ENCODE measurements at places on chromosomes 11 and 22.
A peak's percentile ranks its signal among the peaks of the same experiment; 100 is the strongest.

- DNase-seq = no peak
Observed at GRCh38 chr11:83195143-83195466, 1.6 kb downstream of the ANKRD42 start.

GRCh38 chr11:81394311-81394710 is 1339.4 kb downstream of the FAM181B start:
- no peak for DNase-seq

GRCh38 chr11:44634401-44635281 is 69.2 kb downstream of the CD82 start:
- DNase-seq = peak; percentile 63

- DNase-seq = no peak
Observed at GRCh38 chr11:75262961-75263852, 22.6 kb downstream of the TPBGL start.

GRCh38 chr11:125090816-125091215 is 20.6 kb downstream of the TMEM218 start:
- no peak for DNase-seq

DNA sequence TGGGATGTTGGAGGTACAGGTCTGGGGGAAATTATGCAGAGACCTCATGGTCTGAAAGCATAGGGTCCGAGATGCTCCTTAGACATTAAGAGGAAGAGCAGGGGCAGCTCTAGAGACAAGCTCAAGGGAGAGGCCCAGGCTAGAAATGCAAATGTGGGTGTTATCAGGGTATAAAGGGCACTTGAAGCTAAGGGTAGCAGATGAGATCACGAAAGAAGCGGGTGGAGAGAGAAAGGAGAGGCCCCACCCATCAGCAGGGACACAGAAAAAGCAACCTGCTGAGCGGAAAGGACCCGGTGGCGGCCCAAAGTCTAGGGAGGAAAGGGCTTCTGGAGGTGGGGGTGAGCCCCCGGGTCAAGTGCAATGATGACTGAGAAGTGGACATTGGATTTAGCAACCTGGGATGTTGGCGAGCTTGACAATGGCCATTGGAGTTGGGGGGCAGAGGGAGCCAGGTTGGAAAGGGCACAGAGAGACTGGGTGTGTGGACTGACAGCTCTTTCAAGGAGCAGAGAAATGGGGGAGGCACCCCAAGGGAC is 8.9 kb downstream of the TMPRSS6 start:
- no peak for DNase-seq

- DNase-seq = no peak
Observed at GRCh38 chr11:113034576-113034975, 73.4 kb downstream of the NCAM1 start.

- DNase-seq = no peak
Observed at GRCh38 chr11:7904917-7905316, 26.2 kb downstream of the OR10A6 start.

- DNase-seq = no peak
Observed at GRCh38 chr11:118319337-118319707, 14.8 kb downstream of the CD3E start.

DNA sequence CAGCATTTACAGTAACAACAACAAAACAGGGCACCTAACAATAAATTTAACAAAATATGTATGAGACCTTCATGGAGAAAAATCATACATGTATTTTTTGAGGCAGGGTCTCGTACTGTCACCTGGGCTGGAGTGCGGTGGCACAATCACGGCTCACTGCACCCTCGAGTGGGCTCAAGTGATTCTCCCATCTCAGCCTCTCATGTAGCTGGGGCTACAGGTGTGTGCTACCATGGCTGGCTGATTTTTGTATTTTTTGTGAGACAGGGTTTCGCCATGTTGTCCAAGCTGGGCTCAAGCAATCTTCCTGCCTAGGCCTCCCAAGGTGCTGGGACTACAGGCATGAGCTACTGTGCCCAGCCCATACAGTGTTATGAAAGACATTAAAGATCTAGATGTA is 278.1 kb downstream of the SWAP70 start:
- DNase-seq = no peak

DNA sequence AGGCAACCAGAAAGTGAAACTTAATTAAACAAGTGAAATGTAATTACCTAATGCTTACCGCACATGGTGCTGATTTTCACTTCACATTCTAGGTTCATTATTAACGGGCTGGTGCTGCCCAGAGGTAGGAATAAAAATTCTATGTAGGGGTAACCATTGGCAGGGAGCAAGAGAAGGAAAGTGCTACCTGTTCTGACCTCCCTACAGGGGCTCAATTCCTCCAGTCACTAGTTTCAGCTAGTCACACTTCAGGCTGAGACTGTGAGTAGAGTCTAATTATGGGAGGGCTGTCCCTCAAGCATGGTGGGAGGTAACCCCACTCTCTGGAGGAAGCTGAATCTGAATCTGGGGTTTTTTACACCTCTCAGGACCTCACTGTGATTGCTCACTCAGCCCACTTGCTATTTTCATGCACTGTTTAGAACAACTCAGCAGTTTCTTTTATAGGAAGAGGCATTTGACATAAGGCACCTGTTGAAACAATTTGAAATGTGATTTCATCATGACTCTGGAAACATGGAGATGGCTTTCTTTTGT is 75.4 kb downstream of the MAML2 start:
- no peak for DNase-seq

DNA sequence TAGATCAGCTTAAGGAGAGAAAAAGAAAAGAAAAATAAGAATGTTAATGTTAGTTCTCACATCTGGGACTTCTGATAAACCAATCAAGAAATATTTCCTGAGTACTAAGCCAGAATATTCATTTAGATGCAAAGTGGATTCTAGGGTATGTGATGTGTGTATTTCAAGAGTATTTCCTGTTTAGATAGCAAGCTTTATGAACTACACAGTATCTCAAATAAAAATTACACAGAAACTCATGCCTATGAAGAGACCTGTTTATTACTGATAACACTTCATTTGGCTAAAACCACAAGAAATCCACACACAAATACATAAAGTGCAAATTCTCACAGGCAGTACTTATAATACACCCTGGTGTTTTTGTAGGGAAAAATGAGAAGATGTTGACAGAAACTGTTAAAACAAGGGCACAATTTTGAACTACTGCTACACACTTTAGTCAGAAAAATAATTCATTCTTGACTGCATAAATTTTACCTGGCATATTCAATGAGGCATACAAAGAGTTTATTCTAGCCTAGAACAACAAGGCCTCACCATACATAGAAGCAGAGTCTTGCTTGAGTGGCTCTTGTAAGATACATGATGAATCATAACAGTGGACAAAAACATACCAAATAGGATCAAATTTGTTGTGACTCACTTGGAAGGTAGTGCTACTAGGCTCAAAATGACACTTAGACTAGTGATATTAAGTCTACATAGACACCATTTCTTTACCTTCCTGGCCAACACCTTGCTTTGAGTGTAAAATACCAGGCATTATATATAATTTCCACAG is 18.8 kb upstream of the P4HA3 start:
- DNase-seq = no peak

GRCh38 chr22:49005557-49005956 is 822.1 kb downstream of the BRD1 start:
- DNase-seq = no peak

- no peak for DNase-seq
Observed at GRCh38 chr11:46896719-46897406, 21.5 kb downstream of the LRP4 start.

DNA sequence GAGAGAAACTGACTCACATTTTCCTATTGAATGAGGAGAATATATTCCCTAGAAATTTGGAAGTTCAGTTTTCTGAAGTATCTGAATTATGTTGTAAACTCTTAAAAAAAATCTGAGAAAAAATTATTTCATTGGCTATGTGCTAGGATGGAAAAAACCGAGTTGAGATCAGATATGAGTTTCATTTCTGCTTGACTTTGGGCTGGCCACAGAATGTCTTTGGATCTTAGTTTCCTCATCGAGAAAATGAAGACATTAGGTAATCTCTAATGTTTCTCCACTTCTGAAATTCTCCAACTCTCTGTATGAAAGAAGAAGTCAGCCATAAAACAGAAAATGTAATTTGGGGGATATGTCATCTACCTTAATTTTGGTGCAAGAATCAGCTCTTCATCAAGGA is 28.8 kb downstream of the SLN start:
- DNase-seq = no peak

- DNase-seq = no peak
Observed at GRCh38 chr11:87110443-87111131, 72.9 kb downstream of the TMEM135 start.

GRCh38 chr11:134531327-134532130 is 119.5 kb upstream of the B3GAT1 start:
- DNase-seq = peak; percentile 41

GRCh38 chr11:65576867-65577755 is 1.3 kb downstream of the EHBP1L1 start:
- no peak for DNase-seq

DNA sequence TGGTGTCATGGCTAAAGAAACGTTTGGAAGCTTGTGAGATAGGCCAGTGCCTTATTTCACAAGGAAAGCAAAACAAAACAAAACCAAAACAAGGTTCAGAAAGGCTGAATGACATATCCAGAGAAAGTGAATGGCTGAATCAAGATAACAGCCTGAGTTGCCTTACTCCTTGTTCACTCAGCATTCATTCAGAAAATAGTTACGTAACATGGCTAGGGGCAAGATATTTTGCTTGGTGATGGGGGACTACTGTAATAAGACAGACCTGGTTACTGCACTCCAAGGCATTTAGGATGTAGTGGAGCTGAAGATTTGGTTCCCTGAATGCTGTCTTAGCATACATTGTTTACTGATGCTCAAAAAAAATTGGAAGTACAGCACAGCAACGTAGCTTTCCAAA is 47.7 kb downstream of the C11orf91 start:
- no peak for DNase-seq

DNA sequence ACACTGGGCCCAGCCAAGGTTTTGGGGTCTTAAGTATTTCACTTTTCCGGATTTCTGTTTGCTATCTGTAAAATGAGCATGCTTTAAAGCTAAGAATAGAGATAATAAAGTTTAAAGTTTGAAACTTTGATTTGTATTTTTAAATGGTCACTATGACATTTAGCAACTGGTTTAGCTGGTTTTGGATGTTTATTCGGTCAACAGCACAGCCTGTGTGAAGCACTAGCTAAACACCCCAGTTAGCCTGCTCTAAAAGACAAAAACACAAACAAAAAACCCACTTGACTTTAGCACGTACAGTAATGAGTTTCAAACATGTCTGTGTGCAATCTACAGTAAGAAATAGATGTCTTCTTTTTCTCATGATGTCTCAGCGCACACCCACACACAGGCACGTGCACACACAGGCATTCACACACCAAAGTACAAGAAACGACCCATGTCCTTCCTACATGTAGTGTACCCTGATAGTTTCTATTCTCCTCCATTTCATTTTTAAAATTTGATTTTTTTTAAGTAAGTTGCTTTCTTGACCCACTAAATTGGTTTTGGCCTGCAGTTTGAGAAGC is 29.4 kb downstream of the SLC1A2 start:
- no peak for DNase-seq

DNA sequence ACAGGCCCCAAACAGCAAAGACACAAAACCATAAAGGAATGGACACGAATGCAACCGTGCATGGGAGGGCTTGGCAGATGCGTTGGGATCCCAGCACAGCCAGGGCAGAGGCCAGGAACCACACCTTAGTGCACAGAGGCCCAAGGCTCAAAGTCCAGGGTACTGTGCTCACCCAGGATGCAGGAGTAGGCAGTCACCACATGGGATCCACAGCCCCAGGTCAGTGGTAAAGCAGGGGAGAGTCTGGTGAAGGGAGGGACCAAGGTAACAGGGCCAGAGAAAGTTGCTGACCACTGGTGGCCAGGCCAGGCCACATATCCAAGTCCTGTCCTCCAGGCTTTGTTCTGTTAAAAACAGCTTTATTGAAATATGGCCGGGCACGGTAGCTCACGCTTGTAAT is 6.5 kb upstream of the CERK start:
- DNase-seq = no peak

DNA sequence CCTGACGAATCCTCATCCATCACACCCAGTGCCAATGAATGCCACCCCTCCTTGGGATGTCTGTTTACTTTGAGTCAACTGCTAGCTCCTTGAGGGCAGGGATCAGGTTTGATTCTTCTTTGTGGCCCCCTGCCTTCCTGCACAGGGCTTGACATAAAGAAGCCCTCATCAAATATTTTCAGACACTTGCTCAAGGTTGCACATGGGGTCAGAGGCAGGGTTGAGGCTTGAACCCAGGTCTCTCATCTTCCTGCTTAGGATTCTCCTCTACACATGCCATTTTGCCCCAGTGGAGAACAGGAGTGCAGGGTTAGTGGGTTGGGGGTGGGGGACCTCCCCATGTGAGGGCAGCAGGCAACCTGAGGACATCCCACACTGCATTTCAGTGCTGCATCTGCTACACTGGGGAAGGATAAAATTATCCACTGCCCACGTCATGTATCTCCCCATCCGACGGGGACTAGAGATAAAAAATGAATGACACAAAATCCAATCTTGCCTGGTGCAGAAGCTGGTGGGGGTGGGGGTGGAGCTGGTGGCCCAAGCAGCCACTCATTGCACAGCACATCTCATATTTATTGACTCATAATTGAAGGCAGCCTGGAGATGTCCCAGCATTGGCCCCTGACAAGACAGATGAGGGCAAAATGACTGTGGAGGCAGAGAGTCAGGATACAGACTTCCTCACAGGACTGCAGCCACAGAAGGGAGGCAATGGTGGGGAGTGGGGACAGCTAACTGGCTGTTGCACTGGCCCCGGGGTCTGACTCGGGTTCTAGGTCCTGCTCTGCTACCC is 41.3 kb downstream of the NEU3 start:
- peak; percentile 3 for DNase-seq

GRCh38 chr11:36098087-36098486 is 154.2 kb downstream of the LDLRAD3 start:
- no peak for DNase-seq

GRCh38 chr22:29695129-29695926 is 24.5 kb upstream of the CABP7 start:
- no peak for DNase-seq

- no peak for DNase-seq
Observed at GRCh38 chr11:76939219-76939631, 78.5 kb downstream of the ACER3 start.

DNA sequence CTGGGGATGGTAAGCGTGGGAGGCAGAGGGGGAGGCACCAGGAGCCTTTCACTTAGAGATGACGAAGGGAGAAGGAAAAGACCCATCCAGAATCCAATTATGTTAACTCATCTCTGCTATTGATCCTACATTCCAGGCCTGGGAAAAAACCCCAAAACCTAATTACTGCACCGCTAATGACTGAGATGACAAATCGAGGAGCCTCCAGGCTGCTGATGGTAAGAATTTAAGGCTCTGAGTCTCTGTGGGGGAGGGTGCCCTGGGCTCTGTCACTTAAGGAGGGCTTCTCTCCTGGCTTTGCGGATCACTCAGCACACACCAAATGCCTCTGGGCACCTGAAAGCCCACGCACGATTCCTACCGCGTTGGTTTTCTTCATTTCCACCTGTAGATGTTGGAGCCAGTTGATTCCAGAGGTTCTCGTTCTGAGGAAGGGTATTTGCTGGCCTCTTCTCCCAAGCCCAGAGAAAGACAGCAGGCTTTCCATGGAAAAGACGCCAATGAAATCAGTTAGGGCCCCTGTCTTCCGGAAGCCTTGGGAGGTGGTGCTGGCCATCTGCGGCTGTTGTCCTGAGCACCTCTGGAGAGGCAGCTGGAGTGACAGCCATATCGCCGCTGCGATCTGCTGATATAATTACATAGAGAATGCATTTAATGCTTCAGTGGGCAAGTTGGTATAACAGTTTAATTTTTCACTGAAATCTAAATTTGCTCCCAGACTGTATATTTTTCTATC is 751.2 kb downstream of the BRD1 start:
- DNase-seq = no peak

GRCh38 chr11:5521540-5521939 is 5.0 kb upstream of the UBQLNL start:
- no peak for DNase-seq
